Hindlimb muscle (tissue), 1 donor: ENCODE measurements at places on chromosomes 2 and 18. TPM values are rescaled to one million over a fixed set of nuclear protein-coding genes. Genes with fewer than 3 reads are reported as not detected.
A peak's percentile ranks its signal among the peaks of the same experiment; 100 is the strongest.

GRCh38 chr2:197322724-197323720, 12.4 kb upstream of the ANKRD44 start:
- no peak for DNase-seq

GRCh38 chr2:214232271-214232670, 178.6 kb upstream of the VWC2L start:
- no peak for DNase-seq

CCBE1 gene
- 2.0 TPM for polyA plus RNA-seq

CTIF gene
- polyA plus RNA-seq, result 47.1 TPM

GRCh38 chr2:55761526-55761925, 67.9 kb upstream of the PNPT1 start:
- DNase-seq, result no peak

SERPINB12 gene
- polyA plus RNA-seq, result 1.3 TPM

DNA sequence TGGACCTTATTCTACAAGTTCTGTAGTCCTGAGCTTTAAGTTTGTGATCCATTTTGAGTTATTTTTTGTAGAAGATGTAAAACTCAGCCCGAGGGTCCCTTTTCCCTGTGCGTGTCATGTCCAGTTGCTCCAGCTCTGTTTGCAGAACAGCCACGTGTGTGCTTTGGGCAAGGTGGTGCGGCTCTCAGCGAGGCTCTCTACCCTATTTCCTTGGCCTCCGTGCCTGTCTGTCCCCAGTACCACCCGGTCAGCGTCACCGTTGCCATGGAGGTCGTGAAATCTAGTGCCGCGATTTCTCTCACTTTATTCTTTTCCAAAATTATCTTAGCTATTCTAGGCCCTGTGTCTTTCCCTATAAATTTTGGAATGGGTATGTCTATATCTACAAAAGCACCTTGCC, 141.0 kb upstream of the CTDP1 start:
- DNase-seq, result no peak

BCS1L gene
- polyA plus RNA-seq, result 38.9 TPM

DNA sequence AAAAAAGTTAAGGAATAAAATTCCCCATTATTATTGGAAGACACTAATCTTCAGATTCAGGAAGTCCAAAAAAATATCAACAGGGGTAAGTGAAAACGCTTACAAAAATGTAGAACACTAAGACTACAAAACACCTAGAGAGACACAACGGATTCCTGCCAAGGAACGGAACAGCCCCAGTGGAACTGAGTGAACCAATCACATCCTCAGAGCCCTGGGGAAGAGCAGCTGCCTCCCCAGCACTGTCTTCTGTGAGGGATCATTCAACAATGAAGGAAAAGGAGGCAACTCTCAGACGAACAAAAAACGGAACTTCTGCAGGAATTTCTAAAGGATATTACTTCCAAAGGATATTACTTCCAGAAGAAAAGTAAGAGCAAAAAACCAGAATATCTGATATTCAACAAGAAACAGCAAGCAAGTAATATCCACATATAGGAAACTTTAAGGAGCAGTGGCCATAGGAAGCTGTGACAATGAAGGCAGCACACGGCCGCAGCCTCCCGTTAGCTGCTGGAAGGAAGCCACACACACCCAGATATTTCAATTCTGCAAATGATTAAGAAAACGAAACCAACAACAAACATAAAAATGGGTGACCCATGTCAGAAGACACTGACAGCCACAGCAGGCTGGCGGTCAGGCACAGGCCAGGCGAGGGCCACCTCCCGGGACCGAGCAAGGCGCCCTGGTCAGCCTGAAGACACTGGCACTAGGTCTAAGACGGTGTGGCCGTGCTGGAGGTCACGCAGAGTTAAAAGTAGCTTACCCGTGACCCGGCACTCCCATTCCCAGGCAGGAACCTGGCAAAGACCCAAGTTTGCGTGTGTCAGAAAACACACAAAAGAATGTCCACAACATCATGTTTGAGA, 81.8 kb downstream of the HDAC4 start:
- DNase-seq, result no peak

DNA sequence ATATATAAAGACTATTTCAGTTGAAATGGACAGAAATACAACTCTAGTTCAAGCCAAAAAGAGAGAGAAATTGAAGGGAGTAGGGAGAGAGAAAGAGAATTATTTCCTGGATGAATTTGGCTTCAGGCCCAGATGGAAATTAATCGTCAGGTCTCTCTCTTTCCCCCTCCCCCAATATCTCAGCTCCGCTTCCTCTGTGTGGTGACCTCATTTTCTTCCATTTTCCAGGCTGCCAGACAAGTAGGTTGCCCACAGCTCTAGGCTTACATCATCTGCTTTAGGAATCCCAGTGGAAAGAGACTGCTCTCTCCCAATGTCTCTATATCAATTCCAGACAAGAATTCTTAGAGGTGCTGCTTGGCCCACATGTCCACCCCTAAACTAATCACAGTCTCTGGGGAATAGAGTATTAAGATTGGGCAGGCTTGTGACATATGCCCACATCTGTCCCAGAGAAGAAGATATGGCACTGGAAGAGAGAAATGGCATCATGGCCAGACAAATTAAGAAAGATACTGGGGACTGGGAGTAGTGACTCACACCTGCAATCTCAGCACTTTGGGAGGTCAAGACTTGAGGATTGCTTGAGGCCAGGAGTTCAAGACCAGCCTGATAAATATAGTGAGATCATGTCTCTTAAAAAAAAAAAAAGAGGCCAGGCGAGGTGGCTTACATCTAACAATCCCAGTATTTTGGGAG, 37.2 kb upstream of the CFAP36 start:
- peak; percentile 68 for DNase-seq

GRCh38 chr2:29522951-29523669, 398.3 kb downstream of the ALK start:
- DNase-seq, result no peak

- DNase-seq, result no peak
Measured at GRCh38 chr18:58578835-58579560, 49.9 kb downstream of the ALPK2 start.

DNA sequence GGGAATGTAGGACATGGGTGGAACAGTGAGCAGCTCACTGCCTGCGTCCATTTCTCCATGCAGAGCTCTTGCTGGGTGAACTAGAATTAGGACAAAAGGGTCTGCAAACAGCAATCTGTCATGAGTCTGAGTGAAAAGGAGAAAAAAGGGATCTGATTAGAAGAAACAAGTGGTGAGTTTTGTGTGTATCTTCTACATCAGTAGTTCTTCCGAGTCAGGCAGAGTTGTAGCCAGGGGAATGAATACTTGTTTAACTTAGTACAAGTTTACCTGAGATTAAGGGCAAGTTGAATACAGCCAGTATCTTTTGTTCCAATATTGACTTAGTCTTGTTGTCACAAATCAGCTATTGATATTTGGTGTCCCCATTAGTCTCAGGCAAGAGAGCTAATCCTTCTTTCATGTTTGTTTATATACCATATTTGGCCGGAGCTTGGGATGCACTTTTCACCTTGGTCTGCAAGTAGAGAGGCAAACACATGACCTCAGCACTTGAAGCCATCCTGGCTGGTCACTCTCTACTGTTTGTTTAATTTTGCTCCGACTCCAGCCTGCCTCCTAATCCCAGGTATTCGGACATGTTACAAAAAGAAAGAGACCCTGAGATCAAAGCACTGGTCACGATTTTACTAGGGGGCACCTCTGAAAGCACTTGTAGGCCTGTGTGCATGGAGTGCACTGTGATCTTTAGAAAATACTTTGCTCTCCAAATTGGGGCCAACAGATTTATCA, 211.0 kb upstream of the NT5C1B start:
- DNase-seq, result no peak

DNA sequence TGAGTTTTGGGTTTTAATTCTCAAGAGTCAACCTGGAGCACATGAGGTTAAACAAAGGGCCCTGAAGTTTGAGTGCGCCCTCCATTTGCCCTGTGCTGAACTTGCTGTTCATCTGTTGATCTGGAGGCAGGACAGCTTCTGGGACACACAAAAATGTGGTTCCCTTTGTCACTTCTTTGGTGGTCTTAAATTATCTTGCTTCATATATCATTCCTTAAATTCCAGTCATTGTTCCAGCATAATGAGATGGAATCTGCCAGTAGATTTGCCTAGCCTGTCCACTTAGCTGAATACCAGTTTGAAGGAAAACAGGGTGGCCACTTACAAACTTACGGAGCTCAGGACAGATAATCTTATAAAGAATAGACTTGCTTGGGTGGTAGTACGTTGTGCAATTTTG, 916 bp downstream of the CETN1 start:
- no peak for DNase-seq

DNA sequence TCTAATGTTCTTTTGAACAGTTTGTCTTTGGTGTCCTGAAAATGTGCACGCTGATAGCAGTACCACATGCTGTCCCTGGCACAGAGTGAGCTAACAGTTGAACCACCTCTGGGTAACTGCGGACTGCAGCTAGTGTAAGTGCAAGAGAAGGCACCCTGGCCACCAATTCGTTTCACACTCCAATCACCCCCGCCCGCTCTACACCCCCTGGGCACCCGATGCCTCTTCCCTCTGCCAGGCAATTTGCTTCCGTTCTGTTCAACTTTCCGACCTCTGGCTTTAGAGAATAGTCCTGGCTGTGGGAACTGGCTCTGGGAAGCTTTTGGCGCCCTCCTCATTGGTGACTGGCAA, 1.4 kb downstream of the DOCK10 start:
- peak; percentile 11 for DNase-seq

AKAIN1 gene
- polyA plus RNA-seq, result not detected

DNA sequence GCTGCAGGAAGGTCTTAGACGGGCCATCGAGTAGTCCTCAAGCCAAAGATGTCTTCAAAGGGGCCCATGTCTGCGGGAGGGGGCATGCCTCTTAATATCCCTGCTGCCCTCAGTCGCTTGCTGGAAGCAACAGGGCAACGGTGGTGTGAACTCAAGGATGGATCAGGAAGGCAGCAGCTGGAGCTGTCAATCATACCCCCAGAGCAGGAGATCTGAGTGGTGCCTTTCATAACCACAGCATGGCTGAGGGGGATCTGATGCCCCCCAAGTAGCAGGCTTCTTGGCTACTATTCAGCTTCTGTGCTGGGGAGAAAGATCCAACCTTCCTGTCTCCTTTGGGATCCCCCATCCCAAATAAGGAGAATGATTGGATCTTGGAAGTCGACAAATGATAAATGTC, 46.4 kb downstream of the INSIG2 start:
- DNase-seq, result no peak

TBR1 gene
- polyA plus RNA-seq, result not detected

TIMM21 gene
- 41.6 TPM for polyA plus RNA-seq

- DNase-seq, result no peak
Measured at GRCh38 chr2:12415536-12415935, 301.2 kb upstream of the TRIB2 start.

GRCh38 chr2:240454106-240454901, 18.8 kb downstream of the GPC1 start:
- DNase-seq, result no peak

DNA sequence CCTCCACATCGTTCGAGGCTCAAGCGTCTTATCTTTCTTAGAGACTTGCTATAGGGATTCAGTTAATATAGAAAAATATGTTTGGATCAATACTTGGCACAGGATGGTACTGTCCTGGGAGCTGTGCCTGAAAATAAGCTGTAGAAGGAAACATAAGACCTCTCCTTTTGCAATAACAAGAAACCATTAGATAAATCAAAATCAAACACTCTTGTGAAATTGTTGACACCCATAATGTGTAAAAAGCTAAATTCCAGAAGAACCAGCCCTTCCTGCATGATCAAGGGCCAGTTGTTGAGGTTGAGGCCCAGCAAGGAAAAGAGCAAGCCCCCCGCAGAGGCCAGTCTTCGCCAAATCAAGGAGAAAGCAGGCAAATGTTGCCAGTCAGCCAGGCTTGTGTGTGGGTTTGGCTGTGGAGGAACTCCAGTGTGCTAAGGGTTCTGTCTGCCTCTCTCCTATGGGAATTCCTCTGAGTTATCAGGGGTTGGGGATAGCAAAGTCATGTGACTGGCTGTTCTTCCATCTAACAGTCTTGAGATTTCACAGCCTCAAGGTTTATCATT, 185.7 kb downstream of the ACKR3 start:
- DNase-seq, result no peak

GRCh38 chr2:20443276-20443920, 3.5 kb upstream of the RHOB start:
- DNase-seq, result peak; percentile 66

RTP5 gene
- not detected for polyA plus RNA-seq

DNA sequence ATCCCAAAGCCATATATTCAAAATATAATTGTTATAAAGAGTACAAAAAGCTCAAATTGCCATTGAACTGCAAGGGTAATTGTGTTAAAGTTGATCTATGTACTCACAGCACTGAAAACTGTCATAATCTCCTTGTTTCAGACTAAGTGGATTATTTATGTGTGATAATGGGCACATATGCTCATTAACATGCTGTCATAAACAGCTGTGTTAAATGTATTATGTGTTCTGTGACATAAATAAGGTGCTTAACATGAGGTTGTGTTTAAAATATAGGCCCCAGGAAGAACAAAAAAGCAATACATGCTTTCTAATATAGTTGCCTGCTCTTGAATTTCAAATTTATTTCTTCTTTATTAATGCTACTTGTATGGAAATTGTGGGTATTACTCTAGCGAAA, 409.5 kb downstream of the DCC start:
- no peak for DNase-seq

GRCh38 chr18:79680100-79680879, 687 bp downstream of the CTDP1 start:
- DNase-seq, result no peak

GNLY gene
- 0.77 TPM for polyA plus RNA-seq

MAB21L4 gene
- polyA plus RNA-seq, result 0.10 TPM
